ENCODE measurements at places on chromosomes 6 and 20.

- no peak for DNase-seq
Measured at GRCh38 chr20:57161478-57162361, 104.7 kb downstream of the BMP7 start.

DNA sequence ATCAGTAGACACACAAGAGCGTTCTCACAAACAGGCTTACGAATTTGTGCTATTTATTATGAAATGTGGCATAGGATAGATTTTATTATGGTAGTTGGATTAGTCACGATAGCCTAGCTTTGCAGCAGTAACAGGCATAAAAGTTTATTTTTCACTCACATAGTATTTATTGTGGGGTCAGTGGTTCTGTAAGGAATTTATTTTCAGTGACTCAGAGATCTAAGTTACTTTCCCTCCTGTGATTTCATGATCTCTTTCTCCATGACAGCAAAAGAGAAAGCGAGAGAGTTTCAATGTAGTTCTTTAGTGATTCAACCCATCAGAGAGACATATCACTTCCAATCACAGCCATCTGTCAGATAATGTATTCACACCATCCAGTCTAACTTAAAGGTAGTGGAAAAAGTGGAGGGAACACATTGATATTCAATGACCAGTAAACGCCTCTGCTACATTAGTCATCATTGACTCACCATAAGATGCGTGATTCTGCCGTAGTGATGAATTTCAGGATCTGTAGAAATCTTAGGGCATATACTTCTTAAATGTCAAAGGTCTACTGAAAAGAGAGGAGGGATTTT, 605.5 kb downstream of the HDGFL1 start:
- no peak for DNase-seq

- no peak for DNase-seq
Measured at GRCh38 chr20:50283370-50283769, 92.7 kb downstream of the CEBPB start.

GRCh38 chr20:17300113-17300512, 73.3 kb downstream of the PCSK2 start:
- DNase-seq: no peak

DNA sequence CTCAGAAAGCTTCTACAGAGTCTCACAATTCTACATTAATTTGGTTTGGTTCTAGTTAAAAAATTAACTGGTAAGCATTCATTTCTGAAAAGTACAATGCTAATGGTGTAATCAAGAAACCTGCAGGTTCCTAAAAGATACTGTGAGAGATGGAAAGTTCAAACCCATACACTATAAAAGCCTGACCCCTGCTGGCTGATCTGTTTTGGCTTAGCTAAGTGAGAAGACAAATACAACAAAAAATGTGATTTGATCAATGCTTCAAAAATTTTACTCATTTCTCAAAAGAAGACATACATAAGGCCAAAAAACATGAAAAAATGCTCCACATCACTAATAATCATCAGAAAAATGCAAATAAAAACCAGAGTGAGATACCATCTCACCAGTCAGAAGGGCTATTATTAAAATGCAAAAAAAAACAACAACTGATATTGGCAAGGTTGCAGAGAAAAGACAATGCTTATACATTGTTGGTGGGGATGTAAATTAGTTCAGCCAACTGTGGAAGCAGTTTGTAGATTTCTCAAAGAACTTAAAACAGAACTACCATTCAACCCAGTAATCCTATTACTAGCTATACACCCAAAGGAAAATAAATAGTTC, 102.8 kb downstream of the MOXD1 start:
- no peak for DNase-seq

- no peak for DNase-seq
Measured at GRCh38 chr6:85675030-85675819, 32.5 kb upstream of the SYNCRIP start.

DNA sequence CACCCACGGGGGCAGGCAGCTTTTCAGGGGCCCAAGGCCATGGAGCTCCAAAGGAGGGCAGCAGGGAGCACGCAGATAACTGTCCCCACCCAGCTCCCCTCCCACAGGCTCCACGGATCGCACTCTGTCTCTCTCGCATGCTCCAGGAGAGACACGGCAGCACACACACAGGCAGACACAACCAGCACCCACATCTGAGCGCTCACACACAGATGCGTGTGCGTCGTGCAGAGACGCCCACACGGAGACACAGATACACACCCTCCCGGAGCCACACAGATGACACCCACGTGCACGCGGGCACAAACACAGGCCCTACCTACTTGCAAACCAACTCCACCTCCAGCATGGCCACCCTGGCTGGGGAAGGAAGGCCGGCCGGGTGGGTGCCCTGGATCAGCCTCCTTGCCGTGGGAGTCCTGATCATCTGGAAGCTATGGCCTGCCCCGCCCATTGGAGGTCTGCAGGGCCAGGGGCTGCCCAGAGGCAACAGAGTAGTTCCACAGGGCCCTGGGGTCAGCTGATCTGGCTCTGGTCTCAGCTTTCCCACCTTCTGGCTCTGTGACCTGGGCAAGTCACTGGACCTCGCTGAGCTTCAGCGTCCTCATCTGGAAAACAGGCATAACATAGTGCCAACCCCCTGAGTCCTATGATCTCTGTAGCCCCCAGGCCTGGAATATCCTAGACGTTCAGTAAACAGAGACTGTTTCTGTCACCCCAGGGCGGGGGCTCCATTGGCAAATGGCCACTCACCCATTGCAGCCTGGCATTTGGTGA, 31.5 kb downstream of the AAR2 start:
- no peak for DNase-seq

- DNase-seq: no peak
Measured at GRCh38 chr20:17642404-17643269, 39.4 kb downstream of the RRBP1 start.

DNA sequence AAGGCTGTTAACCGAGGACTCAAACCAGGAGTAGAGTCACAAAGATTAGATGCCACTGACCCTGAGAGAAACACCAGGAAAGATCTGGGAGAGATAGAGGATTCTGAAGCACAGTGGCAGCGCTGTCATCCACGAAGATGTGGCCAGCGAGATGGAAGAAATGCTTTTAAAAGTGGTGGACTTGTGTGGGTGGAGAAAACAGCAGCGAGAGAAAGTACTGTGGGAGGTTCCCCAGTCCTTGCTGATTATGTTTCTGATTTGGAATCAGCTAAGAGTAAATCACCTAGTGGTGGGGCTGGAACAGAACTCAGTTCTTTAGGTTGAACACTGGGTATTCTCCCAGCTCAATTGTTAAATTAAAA, 435 bp upstream of the ZNF322 start:
- DNase-seq: no peak

GRCh38 chr6:150175586-150176151, 32.8 kb downstream of the PPP1R14C start:
- no peak for DNase-seq

GRCh38 chr6:32962213-32962826, 6.1 kb upstream of the BRD2 start:
- no peak for DNase-seq

DNA sequence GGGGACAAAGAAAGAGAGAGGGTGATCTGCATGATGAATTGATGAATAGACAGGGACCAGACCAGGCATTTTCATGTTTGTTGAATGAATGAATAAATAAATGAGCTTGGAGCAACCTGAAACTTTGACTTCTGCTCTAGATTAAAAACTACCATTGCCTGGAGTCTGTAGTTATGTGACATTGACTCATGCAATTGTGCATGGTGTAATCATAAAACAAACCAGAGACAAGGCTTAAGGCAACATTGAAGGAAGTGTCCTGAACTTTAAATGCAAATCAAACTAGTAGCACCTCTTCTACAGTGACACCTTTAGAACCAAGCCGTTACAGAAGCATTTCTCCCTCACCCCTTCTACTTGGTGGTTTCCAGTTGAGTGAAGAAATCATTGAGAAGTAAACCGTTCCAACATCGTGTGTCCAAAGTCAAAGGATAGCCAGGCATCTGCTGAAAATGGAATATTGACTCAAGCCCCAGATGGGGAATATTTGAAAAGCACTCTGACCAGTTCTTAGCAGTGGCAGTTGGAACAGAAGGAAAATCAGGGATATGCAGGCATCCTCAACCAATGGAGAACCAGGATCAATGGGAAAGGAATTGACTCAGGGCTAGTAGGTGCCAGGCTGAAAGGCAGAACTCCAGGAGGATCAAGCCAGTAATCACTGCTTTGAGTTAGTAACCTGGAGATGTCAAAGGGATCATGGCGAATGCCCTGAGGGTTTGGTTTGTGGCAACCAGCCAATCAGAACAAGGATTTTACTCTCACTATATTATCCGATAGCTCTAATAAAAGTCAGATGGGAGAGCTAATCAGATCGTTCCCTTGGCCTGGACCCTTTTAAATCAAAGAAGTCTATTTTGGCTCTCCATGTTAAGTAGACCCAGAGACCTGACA, 171.2 kb upstream of the TSHZ2 start:
- DNase-seq: no peak

DNA sequence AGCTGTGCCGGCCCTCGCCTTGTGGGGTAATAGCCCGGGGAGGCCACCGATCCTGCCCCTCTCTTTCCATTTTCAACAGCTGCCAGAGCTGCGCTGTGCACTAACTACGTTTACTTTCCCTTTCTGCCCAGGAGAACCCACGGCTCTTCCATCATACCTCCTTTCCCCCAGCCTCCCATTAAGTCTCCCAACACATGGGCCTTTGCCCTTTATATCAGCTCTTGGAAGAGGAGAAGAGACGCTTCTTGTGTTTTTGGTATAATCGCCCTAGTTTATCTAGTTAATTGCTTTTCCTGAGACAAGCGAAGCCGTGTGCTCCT, 637 bp downstream of the UBR2 start:
- DNase-seq: no peak

DNA sequence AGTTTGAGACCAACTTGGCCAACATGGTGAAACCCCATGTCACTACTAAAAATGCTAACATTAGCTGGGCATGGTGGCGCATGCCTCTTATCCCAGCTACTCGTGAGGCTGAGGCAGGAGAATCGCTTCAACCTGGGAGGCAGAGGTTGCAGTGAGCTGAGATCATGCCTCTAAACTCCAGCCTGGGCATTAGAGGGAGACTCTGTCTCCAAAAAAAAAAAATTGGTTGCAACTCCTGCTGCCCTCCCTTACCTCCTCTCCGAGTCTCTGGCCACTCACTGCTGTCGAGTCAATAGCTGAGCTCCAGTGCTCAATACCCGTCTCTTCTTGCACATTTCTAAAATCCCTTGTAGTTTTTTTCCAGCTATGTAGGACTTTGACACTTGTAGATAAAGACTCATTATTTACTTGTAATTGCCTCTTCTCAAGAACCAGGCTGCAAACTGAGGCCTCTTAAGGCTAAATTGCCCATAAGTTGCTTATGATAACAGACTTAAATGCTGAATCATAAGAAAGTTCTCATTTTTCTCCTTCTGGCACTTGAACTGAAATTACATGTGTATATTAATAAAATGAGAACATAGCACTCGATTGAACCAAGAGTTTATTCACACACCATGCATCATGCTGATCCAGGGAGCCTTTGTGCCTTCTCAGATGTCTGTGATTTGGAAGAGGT, 13.8 kb downstream of the HECA start:
- DNase-seq: no peak

- no peak for DNase-seq
Measured at GRCh38 chr6:79898076-79898475, 49.3 kb downstream of the ELOVL4 start.

- no peak for DNase-seq
Measured at GRCh38 chr20:46135856-46136633, 17.9 kb downstream of the CD40 start.

DNA sequence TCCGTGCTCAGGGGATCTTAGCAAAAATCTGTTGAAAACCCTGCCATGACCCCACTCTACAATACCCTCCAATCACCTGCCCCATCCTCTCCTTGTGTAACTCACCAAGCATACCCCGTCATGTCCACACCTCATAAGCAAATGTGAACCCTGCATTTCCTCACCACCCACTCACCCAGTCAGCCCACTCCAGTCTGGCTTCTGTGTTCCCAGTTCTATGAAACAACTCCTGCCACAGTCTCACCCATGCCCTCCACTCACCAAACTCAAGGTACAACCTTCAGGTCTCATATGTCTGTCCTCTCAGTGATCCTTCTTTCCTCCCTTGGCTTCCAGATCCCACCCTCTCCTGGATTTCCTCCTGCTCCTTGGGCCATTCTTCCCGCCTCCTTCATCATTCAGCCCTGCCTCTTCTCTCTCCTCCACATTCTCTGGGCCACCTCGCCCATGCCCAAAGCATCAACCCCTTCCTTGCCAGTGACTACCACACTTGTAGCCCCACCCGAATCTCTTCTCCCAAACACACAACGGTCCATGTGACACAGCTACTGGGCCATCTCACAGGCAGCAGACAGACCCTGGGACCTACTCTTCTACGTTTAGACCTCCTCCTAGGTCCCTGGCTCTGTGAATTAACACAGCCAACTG, 8.8 kb downstream of the DDRGK1 start:
- DNase-seq: no peak

- no peak for DNase-seq
Measured at GRCh38 chr6:134379076-134379475, 61.2 kb upstream of the SGK1 start.

DNA sequence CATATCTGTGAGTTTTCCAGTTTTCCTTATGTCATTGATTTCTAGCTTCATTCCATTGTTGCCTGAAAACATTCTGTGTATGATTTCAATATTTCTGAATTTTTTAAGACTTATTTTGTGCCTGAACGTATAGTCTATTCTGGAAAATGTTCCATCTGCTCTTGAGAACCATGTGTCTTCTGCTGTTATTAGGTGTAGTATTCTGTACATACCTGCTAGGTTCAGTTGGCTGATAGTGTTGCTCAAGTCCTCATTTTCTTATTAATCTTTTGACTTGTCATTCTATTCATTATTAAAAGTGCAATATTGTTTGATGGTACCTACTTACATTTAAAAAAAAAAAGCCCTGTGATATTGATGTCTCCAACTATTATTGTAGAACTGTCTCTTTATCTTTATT, 869.8 kb upstream of the MAN1A1 start:
- no peak for DNase-seq

All from activated T-helper 1 cell treated with anti-CD3 and anti-CD28 coated beads, Interleukin-2, amount 50 U/mL, for 16 hours (primary cell).